Fibroblast of skin of scalp (primary cell): ENCODE measurements at places on chromosomes 6 and 20.
A peak's percentile ranks its signal among the peaks of the same experiment; 100 is the strongest.

GRCh38 chr6:158684311-158684710 lies 34.5 kb downstream of the SYTL3 start:
- DNase-seq = no peak

DNA sequence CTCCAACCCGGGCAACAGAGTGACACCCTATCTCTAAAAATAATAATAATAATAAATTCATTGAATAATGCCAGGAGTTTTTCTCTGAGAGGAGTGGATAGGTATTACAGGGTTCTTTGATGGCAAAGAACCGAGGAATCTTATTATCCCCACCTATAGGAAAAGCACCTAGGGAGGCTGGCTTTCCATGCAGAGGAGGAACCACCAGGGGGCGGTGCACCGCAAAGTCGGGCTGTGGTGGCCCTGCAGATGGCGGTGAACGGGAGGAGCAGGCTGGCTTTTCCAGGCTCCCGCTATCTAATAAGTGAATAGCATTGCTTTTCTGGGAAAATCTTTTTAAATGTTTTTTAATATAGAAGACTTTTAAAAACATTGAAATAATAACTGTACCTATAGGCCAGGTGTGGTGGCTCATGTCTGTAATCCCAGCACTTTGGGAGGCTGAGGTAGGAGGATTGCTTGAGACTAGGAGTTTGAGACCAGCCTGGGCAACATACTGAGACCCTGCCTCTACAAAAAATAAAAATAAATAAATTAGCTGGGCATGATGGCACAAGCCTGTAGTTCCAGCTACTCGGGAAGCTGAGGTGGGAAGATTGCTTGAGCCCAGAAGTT lies 864.2 kb downstream of the KIF16B start:
- no peak for DNase-seq

DNA sequence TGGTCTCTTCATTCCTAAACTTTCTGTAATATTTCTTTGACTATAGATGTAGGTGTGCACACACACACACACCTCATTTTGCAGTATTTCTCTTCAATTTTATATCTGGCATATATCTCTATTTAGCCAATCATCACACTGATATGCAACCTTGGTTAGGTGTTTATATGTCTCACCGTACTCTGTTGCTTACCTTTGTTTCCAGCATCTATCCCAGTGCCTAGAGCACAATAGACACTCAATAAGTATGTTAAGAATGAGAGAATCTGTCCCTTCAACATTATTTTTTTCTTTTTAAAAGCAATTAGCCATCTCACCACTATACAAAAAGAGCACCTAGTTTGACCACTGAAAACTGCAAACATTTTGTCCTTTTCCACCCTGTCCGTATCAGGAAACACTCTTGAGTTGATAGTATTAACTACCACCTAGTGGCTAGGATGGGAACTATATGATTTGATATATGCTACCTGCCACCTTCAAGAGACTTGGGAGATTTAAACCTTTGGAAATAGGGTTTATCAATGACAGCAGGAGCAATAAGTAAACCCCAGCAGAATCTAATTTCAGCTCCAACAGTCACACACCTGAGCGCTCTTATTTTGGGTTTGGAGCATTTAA lies 48.7 kb upstream of the RSPO3 start:
- DNase-seq = peak; percentile 47

- DNase-seq = peak; percentile 4
These were observed 438.4 kb upstream of the SPTLC3 start for GRCh38 chr20:12570371-12570770.

GRCh38 chr6:10138917-10139316 lies 276.0 kb downstream of the TFAP2A start:
- DNase-seq = no peak

DNA sequence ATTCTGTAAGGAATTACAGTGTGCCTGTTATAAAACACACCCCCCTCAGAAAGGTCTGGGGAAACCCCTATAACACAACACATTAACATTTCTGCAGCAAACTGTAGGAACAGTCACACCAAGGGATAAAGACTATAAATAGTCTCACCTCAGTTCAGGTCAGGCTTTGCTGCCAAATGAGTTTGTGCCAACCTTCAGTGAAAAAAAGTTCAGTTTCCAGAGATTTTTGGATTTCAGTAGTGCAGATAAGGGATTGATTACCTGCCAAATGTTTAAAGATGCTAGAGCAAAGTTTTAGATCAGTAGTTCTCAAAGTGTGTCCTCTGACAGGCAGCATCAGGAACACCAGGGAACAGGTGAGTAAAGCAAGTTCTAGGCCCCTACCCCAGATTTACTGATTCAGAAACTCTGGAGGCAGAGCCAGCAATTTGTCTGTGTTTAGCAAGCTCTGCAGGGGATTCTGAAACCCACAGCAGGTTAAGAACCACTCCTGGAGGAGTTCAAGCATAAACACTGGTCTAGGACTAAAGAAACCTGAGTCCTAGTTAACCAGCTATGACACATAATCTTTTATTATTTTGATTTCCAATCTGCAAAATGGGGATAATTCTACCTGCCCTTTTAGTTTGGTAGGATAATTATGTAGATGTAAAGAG lies 111.0 kb downstream of the RCAN2 start:
- DNase-seq = no peak

- DNase-seq = no peak
These were observed 11.9 kb upstream of the ZFAND3 start for GRCh38 chr6:37807656-37808055.

GRCh38 chr6:3263096-3263495 lies 4.3 kb downstream of the PSMG4 start:
- DNase-seq = no peak

GRCh38 chr6:163200289-163200688 lies 214.2 kb upstream of the QKI start:
- DNase-seq = no peak

- DNase-seq = no peak
These were observed 117.7 kb downstream of the KIF13A start for GRCh38 chr6:17869753-17870050.

GRCh38 chr6:37236921-37237320 lies 20.7 kb upstream of the TBC1D22B start:
- DNase-seq = no peak
